ENCODE measurements at places on chromosomes 12 and 14.

GRCh38 chr14:102192840-102193502 is 53.3 kb downstream of the WDR20 start:
- peak; percentile 56 for DNase-seq

GRCh38 chr14:101604935-101605780 is 43.9 kb downstream of the DIO3 start:
- no peak for DNase-seq

DNA sequence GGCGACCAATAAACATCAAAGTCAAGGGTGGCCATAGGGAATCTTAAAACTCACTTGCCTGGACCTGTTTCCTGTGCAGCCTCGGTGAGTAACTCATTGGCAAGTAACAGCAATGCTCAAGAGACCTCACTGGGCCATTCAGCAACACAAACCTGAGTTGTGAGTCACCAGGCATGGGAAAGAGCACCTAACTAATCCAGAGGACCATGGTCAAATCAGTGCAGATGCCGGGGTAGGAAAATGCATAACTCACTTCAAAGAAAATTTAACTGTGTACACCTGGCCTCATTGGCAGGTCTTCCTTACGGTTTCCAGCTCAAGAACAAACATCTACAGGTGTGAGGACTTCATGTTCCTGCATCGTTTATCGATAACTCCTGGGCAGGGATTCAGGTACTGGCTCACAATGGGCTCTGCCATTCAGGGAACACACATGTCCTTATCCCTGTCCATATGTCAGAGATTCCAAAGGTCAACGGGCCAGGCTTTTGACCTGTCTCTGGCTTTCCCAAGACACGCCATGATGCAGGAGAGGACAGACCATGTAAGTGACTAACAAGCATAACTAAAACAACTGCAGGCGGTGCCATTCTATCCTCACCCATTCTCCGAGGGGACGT is 211.8 kb downstream of the ANO2 start:
- no peak for DNase-seq

- DNase-seq: no peak
Measured at GRCh38 chr12:73517859-73518258, 1019.8 kb upstream of the ATXN7L3B start.

DNA sequence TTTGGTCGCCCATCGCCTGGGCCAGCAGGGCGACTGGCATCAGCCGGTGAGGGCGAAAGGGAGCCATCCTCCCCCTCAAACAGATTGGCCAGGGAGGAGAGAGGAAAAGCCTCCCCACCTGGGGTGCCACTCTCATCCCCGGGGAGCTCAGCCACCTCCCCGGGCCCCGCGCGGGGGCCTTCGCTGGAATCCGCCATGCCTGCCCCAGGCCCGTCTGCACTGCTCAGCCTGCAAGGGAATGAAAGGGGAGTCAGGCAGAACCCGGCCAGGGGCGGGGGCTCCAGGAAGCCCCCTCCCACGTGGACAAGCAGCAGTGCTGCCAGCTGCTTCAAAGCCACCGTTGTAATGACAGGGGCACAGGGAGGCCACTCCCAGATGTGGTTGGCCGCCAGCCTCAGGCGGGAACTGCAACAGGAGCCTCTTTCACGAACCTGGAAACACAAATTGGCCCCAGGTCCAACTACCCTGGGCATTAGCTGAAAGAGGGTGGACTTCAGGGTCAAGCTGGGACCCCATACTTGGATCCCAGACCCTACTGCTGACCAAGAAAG is 18.5 kb downstream of the TRPV4 start:
- no peak for DNase-seq

- DNase-seq: no peak
Measured at GRCh38 chr14:58923751-58924405, 264.6 kb upstream of the DAAM1 start.

DNA sequence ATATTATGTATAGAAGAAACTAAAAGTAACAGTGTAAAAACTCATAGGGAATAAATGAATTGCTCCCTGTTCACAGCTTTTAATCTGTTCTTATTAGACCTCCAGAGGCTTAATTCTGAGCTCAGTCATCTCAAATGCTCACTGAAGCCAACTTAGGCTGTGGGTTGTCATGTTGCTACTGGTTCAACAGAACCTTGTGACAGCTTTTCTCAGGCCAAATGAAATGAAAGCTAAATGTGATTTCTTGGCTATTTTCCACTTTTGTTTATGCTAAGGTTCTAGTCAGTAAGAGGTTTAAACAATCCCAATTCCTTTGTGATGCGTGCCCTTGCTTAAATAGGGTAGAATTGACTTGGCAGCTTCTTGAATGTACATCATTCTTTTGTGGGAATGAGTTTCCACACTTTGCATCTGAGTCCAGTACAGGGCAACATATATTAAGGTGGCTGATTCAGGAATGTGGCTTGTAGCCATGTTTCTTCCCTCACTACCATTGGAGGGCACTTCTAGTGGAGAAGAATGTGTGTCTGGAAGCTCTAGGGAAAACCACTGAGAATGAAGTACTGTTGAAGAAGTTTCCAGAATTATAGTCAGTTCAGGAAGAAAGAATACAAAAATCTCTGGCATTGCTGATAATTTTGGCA is 156.4 kb downstream of the NEDD1 start:
- no peak for DNase-seq

GRCh38 chr12:124402248-124403066 is 107.6 kb downstream of the RFLNA start:
- DNase-seq: no peak

DNA sequence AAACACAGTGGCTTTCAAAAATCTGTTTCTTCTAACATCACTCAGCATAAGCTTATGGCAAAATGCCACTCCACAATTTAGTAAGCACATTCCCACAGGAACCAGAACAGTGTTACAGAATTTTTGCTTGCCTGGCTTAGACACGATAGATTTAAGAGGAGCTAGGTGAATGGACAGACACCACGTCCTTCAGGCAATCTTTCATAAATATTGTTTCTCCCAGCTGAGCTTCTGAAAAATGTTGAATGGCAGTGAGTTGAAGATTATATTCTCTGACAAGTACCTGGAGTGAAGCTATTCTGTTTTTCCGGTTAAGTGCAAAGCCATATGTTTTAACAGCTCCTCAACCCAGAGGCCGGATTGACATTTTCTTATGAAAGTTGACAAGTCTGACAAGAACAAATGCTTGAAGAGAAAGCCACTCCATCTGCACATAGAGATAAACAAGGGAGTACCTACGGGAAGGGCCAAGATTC is 102.0 kb downstream of the FSCB start:
- DNase-seq: no peak

GRCh38 chr12:101854747-101855146 is 22.6 kb upstream of the DRAM1 start:
- DNase-seq: no peak

GRCh38 chr12:112734859-112735695 is 56.5 kb upstream of the RPH3A start:
- no peak for DNase-seq

DNA sequence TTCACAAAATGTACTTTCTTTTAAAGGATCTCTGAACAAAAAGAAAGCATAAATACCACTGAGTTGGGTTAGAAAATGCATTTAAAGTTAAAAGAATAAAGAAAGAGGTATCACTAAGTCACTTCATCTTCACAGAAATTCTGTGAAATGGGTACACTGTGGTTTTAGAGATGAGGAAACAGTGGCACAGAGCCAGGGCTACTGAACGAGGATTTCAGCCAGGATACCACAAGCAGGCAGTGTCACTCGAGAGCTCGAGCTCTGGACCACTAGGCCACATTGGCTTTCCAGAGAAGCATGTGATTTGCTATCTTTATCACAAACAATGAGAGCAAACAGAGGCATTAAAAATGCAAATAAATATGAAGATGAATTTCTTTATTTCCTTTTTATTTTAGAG is 51.0 kb downstream of the WDHD1 start:
- no peak for DNase-seq

DNA sequence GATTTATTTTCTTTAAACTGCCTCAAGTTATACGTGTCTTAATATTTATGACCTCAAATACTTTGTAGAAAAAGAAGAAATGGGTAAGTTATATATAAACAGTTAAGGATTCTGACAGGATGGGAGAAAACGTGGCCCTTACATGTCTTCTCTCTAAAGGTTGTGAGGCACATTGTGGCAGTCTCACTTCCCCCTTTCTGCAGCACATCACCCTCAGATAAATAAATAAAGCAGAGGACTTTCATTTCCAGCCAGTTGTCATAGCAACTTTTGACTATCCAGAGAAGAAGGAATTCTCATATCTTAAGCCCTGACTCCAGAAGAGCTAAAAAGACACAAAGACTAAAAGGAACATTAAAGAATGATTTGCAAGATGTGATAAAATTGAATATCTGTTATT is 28.8 kb upstream of the CEP83 start:
- DNase-seq: no peak

DNA sequence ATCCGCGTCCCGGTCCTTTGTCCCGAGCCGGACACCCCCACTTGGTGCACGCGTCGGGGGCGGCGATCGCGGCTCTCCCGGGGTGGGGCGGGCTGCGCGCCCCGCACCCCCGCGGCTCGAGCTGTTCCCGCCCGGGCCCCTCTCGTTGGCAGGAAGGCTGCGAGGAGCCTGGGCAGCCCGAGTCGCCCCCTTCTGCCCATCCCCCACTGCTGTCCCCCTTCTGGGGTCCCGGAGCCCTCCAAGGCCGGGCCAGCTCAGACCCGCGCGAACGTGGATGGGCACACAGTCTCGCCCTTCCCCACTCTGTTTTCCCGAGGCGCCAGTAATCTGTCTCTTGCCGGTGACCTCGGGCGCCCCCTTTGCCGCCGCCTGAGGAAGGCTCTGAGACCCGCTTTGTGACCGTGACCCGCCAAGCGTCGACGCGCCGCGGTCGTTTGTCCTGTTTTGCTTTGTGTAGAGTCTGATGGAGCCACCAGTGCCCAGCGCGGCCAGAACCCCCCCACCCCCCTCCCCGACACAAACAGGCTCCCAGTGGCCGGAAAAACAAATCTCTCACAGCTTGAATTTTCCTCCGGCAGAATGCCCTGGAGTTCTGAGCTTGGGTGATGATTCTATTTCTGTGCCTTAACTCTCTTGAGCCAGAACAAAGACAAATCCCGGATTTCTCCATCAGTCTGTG is 610 bp downstream of the C14orf132 start:
- DNase-seq: peak; percentile 24

GRCh38 chr14:74582910-74583581 is 29.0 kb downstream of the LTBP2 start:
- no peak for DNase-seq

DNA sequence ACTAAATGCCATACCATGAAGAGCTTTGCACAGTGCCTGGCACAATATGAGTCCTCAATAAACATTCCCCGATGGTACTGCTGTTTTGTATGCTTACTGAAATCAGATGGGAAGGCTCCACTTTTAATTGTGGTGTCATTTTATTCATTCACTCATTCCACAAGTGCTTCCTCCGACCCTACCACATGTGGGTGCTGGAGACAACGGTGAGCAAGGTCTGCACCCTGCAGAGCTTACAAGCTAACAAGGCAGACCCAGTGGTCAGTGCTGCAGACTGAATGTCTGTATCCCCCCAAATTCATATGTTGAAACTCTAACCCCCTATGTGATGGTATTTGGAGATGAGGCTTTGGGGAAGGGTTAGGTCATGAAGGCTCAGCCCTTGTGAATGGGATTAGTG is 48.3 kb downstream of the RFX4 start:
- DNase-seq: no peak

GRCh38 chr14:99183311-99183710 is 88.7 kb downstream of the BCL11B start:
- no peak for DNase-seq

- DNase-seq: no peak
Measured at GRCh38 chr12:97805146-97805545, 342.5 kb downstream of the RMST start.
